ENCODE measurements at places on chromosomes 7 and 10.

DNA sequence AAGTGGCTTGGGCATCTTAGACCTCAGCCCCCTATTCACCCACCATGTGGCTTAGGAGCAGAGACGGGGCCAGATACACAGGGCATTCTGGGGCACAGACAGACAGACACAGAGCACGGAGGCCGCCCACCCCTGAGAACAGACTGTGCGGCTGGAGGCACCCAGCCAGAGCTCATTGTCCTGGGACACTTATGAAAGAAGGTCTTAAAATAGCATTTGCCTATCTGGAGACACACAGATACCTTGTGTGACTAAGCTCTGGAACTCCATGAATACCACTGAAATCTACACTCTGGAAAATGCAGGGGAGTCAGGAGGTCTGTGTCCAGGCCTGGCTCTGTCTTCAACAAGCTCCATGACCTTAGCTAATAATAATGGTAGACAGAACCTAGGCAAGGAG, 41.4 kb upstream of the ADO start:
- no peak for DNase-seq

DNA sequence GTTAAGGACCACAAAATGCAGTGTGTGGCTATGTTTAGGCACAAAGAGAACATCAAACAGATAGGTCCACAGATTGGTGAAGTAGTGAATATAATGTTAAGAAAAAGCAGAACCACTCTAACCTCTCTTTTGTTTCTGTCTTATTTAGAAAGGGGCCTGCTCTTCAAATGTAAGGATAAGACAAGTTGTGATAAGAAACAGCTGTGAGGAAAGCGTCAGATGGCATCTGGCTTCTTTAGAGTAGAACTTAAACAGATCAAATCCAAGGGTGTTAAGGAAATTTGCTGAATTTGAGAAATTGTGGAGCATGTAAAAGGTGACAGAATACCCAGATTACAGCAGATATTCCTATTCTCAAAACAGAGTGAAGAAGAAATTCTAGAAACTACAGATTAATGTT, 151.0 kb upstream of the LRGUK start:
- DNase-seq, result no peak

DNA sequence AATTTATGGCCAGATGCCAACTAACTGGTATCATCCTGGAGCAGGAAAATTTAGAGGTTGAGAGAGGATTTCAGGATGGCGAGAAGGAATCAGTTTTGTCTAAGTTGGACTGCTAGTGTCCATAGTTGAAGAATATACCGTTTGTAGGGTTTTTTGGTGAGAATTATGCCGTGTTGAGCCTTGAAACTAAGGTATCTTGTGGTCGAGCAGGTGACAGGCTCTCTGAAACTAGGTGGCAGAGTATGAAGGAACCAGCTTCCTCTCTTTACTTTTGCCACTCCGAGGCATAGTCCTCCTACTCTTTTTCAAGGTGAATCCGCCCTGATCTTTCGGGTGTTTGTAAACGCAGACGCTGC, 9.7 kb downstream of the MDFIC start:
- DNase-seq, result peak; percentile 53

DNA sequence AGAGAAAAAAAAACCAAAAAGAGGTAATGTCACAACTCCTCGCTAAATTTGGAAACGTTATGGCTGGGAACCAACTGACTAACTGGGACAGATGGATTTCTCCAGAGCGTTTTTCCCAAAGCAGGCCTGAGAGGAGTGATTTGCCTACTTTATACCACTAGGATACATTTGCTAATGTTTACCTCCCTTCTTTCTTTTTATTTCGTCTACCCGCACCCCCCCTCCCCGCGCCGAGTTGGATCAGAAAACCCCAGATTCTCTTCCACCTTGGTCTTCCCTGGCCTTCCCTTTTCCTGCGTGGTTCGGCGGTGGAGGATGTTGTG, 7.2 kb downstream of the CPA2 start:
- no peak for DNase-seq

GRCh38 chr7:55595511-55595910, 23.2 kb upstream of the VOPP1 start:
- DNase-seq, result no peak

DNA sequence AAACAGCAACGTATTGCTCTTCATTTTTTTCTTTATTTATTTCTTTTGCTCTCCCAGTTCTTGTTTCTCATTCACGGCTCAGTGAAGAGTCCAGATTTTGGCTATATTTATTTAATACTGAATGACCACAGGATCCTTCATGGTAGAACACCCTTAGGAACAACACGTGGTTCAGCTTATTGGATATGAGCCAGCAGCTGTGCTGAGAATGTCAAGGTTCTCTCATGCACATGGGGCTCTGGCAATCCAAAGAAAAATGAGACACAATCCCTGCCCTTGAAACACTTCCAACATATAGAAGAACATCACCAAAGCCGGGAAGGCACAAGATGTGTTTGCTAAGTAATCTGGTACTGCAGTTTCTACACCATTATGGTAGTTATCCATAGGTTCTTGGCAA, 852.9 kb downstream of the SORCS1 start:
- DNase-seq, result no peak

DNA sequence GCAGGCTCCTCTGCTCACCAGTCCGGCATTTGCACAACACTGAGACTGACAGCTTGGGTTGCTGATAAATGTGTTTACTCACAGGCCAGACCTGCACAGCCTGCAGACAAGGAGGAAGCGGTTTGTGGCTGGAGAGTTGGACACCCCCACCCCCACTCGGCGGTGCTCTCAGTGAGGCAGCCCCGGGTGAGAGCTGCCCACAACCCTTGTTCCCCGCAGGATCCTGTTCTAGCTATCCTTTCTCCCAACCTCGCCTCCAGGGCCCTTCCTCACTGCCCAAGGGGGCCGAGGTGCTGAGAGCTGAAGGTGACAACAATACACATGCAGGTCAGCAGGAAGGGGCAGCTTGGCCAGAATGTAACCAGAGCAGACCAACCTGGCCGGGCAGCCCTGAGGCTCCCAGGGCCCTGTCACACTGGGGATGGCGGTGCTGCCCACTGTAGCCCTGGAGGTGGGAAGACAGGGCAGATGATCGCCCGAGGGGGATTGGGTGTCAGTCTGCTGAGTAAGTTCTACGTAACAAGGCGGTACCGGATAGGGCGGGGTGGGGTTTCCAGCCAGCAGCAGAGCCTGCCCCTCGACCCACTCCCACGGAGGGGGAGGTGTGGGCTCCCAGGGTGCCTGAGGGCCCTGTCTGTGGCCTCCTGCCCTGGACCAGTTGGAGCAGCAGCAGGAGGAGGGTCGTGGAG, 2.1 kb upstream of the ADAM8 start:
- DNase-seq, result peak; percentile 78

DNA sequence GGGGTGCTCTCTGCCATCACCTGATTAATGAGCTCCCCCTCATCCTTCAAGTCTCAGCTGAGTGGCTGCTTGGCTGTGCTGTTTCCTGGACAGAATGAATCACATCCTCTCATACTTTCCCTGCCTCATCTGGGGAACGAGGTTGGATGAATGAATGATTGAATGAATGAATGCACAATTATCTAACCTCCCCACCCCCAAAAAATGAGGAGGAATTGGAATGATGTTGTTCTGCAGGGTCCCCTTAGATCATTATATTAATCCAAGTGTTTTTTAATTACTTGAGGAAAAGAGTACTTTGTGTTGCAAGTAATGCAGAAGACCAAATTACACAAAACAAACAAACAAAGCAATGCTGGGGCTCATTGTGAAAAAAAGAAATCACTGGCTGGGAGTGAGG, 240.2 kb downstream of the BUB3 start:
- DNase-seq, result no peak

DNA sequence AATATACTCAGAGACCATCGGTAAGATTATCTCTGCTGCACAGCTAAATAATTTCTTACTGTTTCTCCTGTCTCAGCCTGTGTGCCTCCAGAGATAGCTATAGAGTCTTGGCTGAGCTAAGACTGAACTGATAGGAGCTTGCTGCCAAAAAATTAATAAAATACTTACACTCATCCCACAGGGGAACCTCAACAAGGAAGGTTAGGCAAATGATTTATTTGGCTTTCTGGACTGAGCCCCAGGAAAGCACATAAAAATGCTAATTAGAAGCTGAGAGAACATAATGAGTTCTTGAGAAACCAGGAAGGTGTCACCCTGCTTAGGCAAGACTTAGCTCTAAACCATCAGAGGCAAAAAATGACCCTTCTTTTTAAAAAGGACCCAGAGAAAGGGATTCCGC, 534.5 kb downstream of the TNS3 start:
- DNase-seq, result no peak

- DNase-seq, result no peak
Observed at GRCh38 chr7:6182993-6183392, 89.4 kb downstream of the CYTH3 start.

DNA sequence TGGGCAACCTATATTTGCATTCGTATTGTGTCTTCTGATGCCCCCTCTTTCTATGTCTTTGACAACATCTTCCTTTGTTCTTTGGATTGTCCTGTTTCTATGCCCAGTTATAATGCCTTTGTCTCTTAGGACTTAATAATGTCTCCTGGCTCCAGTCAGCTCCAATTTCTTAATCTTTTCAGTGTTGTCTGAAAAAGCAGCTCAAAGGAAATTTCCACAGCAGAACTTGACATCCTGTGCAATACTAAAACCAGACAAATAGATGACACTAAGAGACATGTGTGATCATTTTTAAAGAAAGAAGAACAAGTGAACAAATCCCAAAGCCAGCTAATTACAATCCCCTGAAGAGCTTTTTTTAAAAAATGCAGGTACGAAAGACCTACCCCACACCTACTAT, 47.7 kb upstream of the RNF148 start:
- no peak for DNase-seq

DNA sequence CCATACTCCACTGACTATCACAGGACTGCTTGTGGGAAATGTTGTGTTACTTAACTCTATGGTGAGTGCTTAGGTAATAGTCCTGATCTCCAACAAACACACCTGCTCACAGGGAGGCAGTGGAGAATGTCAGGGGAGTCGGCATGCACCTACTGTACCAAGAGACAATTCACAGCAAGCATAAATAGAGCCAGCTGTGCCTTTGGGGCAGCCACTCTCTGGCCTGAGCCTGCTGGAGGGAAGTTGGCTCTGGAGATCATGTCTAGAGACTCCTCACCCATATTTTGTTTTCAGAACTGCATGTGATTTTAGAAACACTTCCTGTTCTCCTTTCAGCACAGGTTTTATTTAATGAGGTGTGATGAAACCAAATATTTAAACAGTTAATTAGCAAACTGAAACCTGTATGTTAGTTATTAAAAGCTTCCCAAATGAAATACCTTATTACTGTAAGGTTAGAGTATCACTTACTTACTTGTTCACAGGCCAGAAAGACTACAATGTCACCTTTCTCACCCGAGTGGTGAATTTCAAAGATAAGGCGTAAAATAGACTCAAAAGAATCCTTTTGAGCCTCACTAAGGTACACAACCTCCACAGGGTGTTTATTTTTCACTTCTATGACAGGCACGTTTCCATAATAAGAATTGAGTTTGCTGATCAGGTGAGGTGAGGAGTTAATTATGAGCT, 21.8 kb downstream of the DHX32 start:
- DNase-seq, result no peak

All from central memory CD4-positive, alpha-beta T cell (primary cell).